Stimulated activated CD8-positive, alpha-beta memory T cell treated with anti-CD3 and anti-CD28 coated beads, Interleukin-15, amount 100 ng/mL, for 1 hour (primary cell): ENCODE measurements at places on chromosomes 5 and 9.

DNA sequence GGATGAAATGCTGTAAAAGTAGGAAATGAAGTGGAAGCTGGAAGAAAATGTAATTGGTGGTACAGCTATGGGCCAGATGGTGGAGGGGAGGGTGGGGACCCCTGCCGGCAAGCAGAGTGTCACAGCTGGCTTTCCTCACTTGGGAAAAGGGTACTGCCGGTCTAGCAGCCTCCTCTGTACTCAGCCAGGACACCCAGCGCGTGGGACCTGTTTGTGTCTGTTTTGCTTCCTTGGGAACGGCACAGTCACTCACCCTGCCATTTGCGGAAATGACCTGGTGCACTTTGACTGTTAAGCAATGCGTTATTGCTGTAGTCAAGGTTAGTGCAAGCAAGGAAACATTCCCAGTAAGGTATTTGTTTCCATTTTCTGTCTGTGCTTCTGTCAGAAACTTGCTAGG is 10.1 kb downstream of the TMEM252 start:
- DNase-seq = no peak

DNA sequence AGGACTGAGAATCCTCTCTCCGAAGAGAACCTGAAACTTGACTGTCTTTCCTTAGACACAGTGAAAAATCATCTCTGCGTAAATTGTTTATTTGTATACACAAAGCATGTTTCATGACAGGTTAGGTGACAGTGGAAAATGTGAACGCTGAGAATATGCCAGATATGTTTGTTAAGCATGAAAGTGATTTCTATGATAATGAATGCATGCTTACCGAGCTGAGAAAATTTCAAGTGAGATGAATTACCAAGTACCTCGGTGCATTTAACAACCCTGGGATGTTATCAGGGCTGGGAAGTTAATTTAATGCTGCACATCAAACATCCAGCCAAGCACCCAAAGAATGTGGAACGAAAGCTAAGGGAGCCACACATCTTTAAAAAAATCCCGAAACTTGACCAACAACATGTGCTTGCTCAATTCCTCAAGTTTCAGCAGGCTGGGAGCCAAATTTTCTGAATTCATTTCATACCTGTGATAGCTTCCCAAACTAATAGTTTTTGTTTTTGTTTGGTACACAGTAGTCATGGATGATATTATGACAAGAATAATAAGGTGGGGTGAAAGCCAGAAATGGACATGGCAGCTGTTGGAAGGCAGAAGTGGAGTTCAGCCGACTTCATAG is 336.9 kb downstream of the ARHGEF28 start:
- no peak for DNase-seq

GRCh38 chr9:17757816-17758215 is 178.9 kb downstream of the SH3GL2 start:
- DNase-seq = no peak

DNA sequence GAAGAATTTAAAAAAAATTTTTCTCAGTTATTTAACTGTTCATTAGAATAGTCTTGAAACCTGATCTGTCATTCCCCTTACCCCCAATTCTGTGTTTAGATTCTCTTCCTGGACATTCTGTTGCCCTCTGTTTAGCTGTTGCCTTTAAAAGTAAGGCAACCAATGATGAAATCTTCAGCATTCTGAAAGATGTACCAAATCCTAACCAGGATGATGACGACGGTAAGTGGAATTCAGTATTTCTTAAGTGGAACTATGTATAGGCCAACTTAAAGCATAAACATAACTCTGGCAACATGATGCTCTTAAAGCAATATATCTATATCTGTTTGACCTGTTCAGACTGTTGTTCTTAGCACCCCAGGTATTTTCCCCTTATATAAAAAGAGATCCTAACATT is 27.2 kb downstream of the NCBP1 start:
- no peak for DNase-seq

DNA sequence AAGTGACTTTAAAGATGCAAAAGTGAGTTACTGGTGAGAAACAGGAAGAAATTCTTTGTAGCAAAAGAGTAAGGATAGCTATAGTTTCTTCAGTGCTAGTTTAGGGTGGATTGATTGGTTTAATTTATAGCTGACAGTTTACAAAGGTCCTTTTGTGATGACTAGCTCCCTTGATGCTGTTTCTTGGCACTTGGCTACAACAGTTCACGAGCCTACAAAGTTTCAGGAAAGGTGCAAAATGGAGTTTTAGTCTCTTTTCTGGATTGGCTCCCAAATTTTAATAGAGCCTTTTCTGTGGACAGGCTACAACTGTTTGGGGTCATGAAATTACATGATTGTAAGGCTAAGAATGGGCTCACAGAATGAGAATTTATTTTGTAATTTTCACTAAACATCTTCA is 40.9 kb upstream of the BNIP1 start:
- no peak for DNase-seq
